GOT3 (cell line): ENCODE measurements at places on chromosomes 6 and 20.

DNA sequence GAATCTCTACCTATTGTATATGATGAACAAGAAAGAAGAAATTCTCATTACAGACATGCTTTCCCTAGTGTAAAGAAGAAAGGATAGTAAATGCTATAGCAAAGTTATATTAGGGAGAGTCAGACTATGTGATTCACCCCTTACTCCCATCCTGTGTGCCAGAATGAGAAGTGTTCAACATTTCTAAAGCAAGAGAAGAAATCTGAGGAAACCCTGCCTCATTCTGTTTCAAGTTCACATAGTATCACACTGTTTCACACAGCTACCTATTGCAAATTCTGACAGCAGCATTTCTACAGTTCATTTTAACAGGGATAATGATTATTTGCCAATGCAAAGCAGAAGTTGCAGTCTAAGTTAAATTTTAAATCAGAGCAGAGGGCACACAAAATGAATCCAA lies 267.2 kb upstream of the TCF21 start:
- no peak for DNase-seq

GRCh38 chr6:43867996-43868395 lies 98.0 kb downstream of the VEGFA start:
- DNase-seq = no peak

DNA sequence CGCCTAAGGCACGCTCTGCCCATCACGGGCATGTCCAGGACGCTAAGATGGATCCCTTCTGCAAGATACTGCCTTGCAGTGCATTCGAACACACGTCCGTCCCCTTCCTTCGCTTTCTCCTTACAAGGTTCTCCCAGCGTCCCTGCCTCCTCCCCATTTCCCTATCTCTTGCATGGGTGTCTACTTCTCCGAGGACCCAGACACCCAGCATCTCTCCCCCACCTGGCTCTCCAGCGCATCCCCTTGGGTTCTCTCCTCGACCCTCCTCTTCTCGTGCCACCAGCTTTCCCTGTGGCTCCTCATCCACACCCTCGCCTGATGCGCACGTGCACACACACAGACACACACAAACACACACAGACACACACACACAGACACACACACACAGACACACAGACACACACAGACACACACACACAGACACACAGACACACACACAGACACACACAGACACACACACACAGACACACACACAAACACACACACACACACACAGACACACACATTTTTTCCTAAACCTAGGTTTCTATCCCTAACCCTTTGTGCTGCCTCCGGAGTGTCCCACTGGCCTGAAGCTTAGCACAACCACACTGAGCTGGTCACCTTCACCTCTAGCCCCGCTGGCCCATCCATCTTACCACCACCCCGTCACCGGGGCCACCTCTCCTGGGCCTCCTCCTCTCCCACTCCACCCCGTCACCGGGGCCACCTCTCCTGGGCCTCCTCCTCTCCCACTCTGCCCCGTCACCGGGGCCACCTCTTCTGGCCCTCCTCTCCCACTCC lies 31.9 kb downstream of the ANKRD60 start:
- no peak for DNase-seq

GRCh38 chr6:124123617-124124209 lies 320.0 kb downstream of the NKAIN2 start:
- no peak for DNase-seq

DNA sequence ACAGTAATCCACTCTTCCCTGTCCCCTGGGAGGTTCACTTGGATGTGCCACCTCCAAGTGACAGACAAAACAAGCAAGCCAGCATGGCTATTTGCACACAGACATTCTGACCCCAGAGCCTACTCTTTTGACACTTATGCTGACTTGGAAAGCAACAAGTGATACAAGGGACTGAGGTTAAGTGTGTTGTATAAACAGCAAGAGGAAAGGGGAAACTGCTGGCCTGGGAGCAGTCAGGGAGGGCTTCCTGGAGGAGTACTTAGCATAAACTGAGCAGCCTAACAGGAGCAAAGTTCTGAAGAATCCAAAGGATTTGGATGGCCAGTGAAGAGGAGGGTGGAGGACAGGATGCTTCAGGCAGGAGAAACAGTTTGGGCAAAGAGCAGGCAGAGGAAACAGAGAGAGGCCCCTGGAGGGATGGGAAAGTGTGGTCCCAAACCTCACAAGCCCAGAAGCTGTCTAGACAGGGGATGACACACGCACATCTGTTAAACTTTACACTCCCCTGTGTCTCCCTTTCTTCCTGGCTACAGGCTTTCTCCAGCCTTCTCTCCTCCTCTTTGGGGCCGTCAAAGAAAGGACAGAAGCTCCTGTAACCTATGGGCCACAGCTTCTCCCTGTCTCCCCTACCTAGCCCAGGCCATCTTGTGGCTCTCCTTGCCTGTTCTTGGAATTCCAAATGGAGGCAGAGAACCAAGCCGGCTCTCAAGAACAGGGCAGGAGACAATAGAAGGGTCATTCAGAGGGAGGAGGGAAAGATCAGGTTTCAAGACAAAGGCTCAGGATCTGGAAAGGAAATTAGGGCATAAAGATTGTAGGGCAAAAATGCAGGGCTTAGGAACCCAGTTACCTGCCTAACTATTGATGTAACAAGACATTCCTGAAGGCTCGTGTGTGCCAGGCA lies 19.3 kb downstream of the SULF2 start:
- DNase-seq = no peak

DNA sequence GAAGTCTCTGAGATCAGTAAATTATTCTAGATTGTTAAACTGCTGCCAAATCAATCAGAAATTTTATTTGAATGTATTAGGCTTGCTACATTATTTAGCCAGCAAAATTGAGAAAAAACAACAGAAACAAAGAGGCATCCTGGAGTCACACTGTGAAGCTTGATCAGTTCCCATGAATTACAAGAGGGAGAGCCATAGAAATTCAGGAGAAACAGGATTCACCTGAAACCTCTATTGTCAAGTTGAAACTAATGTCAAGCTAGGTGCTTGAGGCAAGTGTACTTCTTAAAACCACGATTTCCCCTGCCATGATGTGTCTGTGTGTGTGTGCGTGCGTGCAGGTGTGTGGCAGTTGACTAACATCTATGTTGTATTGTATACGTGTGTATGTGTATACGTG lies 439.1 kb upstream of the NOX3 start:
- DNase-seq = no peak

DNA sequence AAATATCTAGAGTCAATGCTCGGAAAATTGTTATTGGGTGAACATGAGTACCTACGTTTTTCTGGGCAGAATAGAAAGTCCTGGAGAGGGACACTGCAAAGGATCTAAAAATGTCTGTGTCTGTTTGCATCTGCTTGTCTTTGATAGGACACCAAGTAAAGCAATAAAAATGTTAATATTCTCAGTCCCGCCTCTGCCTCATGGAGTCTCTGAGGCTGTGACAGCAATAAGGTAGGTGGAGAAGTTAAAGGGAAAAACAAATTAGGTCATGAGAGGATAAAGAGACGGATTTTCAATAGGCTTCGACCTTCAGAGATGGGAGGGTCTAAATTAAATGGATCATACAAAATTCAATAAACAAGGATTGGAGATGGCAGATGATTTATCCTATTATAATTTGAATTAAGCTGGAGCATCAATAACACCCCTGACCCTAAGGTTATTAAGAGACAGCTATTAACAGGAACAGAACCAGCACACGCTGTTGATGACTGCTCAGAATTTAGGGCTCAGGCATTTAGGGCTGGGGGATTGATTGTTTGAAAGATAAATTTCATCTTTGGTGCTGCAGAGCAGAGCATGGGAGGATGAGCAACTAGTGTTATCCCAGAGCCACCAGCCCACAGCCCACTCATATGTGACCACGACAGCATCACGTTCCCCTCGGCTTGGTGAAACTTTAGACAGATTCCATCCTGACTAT lies 620.3 kb upstream of the CDH4 start:
- no peak for DNase-seq

- no peak for DNase-seq
Measured at GRCh38 chr20:23924751-23925150, 45.2 kb upstream of the CST5 start.

GRCh38 chr6:6987749-6988148 lies 120.0 kb upstream of the RREB1 start:
- DNase-seq = no peak

- DNase-seq = no peak
Measured at GRCh38 chr6:156359912-156360311, 417.3 kb upstream of the ARID1B start.

GRCh38 chr6:115675443-115675842 lies 385.2 kb downstream of the FRK start:
- no peak for DNase-seq

- no peak for DNase-seq
Measured at GRCh38 chr6:145502416-145502815, 232.9 kb downstream of the EPM2A start.

DNA sequence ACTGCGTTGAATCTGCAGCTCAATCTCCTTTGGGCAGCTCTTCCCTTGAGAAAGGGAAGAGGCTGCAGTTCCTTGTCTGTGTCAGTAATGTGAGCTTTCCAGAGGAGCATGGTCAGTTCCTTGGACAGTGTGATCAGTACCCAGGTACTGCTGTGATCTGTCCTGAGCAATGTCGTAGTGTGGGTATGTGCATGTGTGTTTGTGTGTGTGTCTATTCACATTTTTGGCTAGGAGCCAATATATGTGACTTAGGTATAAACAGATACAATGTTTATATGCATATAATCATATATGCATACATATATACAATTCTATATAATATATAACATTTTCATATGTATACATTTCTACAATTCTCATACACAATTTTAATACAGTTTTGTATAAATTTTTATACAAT lies 85.4 kb upstream of the OLIG3 start:
- no peak for DNase-seq

GRCh38 chr20:60480950-60481742 lies 522.9 kb downstream of the CDH26 start:
- DNase-seq = no peak

- DNase-seq = no peak
Measured at GRCh38 chr6:109428889-109429477, 11.4 kb downstream of the PPIL6 start.

DNA sequence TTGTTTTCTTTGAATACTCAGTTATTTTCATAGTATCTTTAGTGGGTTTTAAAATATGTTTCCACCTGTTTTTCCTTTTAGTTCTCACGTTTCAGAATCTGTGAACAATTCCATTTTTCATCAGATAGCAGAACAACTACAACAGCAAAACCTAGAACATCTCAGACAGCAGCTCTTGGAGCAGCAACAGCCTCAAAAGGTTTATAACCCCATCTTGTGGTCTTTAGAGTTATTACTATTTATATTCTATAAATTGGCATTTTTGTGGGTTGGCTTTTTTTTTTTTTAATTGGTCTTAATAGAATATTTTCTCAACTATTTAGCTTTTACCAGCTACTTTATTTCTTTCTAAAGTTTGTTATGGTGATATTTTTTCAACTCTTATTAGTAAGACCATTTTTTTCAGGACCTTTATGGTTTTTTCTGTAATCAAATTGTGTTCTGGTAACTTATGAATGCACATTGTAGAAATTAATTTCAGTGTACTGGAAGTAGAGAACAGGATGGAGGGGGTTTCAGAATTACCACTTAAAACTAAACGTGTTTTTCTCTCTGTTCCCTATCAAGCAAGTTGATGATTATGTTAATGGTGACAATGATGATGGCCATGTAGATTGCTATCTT lies 72.2 kb downstream of the SCAF8 start:
- no peak for DNase-seq

DNA sequence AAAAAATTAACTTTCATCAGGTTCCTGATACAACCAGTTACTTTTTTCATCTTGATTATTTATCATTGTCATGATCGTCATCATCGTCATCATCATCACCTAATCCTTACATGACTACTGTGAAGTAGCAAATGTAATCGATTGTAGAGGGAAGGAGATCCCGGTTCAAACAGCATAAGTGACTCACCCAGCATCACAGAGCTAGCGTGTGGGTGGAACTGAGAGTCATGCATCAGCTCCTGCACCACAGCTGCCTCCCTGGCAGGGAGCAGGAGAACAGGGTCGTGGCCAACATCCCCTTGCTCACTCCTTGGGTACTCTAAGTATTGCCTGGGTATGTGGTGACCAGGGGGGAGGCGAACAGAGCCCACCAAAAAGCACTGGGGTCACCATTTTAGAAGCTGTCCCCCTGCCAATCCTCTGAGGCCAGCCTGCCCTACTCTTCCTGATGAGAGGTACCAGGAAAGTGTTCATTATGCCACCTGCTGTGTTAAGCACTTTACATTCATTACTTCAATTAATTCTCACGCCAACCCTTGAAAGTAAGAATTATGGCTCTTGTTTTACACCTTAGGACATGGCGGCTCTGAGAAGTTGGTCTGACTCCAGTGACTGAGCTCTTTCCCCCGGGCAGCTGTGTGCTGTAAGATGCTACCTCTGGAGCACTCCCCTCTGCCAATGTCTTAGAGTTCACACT lies 425.2 kb downstream of the CD83 start:
- DNase-seq = no peak

DNA sequence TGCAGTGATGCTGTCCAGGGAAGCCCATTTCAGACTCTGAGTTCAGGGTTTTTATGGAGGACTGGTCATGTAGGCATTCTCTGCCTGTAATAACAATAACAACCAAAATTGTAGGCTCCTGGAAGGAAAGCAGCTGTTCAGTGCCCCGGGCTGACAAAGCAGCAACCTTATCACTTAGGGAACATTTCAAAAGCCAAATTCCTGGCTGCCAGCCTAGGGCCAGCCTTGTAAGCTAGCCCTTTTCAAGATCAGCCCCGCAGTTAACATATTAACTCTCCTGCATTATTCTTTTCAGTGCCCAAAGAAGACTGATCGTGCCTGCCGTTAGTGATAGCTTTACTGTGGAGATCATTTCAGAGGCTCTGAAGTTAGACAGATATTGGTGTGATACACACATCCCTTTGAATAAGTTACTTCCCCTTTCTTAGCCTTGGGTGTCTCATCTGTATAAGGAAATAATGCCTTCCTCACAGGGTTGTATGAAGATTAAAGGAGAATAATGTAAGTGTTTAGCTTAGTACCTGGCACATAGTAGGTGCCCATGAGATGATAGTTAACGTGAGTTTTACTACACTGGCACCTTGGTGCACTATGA lies 44.1 kb downstream of the CTNNBL1 start:
- no peak for DNase-seq

DNA sequence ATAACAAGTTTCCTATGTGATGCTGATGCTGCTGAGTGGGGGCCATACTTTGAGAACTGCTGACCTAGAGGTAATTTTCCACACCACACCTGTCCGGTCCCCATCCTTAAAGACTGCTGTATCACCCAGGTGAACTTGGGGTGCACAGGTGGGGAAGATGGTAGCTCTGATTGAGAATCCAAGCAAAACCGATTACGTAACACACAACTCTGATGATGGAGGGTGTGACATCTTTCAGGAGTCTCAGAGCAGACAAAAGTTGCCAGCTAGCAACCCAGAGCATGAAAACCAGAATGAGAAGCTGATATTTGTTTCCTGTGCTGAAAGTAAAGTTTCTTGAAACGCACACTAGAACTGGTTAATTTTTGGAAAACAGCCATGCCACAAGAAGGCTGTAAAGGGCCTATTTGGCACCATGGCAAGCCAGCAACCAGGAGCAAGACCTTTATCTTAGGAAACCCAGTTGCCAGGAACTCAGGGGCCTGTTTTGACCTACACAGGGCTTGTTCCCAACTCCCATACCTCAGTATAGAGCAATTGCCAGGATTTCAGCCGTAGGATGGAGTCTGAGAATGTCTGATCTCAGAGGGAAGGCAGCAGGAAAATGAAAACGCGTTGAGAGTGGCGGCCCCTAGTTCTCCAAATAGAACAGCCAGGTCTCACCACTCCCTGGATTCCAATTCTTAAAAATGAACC lies 21.6 kb upstream of the TBC1D7 start:
- DNase-seq = no peak

GRCh38 chr6:169986848-169987498 lies 235.6 kb downstream of the ERMARD start:
- DNase-seq = no peak
